ENCODE measurements at places on chromosomes 16 and 17.

DNA sequence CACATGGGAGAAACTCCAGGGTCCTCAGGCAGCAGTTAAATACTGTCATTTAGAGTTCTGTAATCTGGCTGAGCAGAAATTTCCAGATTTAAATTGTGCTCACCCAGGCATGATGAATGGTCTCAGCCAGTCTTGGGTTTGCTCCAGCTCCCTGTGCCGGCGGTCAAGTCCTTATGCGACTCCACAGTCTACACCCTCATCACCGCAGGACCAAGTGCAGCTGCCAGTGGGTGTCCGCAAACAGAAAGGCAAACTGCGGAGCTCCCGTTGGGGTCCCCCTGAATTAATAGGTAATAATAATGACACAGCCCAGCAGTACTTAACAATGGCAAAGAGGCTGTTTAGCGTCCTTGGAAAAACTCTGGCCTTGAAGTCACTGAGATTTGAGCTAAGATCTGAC, 3.9 kb upstream of the CACNG4 start:
- no peak for DNase-seq

- no peak for DNase-seq
These were observed 917 bp downstream of the CTRL start for GRCh38 chr16:67930678-67931211.

DNA sequence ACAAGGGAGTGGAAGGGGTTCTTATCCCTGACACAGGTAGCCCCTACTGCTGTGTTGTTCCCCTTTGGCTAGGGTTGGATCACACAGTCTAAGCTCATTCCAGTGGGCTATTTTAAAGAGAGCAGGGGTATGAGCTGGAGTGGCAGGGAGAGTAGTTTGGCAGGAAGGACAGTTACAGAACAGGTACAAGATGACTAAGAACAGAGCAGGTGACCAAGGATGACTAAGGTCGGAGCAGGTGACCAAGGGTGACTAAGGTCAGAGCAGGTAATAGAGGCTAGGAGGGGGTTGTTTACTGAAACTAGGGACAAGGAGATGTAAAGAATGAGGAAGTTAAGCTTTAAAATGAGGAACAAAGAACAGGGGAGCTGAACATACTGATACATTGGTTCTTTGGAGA, 58.8 kb downstream of the UTP18 start:
- DNase-seq: no peak

- DNase-seq: no peak
These were observed 17.1 kb downstream of the FOXJ1 start for GRCh38 chr17:76123749-76124581.

DNA sequence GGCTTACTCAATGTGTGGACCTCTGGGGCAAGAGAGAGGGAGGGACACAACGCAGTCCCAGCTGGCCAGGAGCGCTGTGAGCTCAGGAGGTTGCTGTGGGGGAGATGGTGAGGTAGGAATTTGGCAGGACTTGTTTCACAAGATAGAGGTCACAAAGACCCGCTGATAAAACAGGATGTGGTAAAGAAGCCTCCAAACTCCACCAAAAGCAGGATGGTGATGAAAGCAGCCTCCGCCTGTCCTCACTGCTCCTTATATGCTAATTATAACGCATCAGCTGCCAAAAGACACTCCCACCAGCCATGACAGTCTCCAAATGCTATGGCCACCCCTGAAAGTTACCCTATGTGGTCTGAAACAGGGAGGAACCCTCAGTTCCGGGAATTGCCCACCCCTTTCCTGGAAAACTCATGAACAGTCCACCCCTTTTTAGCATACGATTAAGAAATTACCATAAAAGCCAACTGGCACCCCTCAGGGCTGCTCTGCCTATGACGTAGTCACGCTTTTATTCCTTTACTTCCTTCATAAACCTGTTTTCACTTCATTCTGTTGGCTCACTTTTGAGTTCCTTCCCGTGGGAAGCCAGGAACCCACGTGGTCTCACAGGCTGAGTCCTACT, 5.3 kb upstream of the EIF4A3 start:
- DNase-seq: no peak

DNA sequence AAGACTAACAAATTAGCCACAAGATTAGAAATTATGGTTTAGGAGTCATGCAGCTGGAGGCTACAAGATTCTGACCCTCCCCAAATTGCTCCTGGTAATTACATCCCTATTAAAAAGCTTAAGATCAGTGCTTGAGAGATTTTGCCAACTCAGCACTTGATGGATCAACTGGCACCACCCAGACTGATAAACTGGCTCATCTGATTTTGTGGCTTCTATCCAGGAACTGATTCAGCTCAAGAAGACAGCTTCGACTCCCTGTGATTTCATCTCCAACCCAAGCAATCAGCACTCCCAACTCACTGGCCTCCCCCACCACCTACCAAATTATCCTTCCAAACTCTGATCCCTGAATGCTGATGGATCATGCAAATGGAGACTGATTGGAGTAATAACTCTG, 94.8 kb downstream of the TNFRSF13B start:
- DNase-seq: no peak

DNA sequence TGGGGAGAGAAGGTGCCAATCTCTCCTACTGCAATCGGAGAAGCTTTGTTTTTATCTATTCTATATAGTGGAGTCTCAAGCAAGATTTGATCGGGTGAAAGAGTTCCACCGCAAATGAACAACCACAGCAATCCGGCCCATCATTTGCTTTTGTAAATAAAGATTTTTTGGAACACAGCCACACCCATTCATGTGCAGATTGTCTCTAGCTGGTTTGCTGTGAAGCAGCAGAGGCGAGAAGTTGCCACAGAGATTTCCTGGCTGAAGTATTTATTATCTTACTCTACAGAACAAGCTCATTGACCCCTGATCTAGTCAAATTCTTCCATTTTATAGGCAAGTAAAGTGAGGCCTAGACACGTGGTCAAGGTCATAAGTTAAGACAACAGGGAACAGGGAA, 195.5 kb upstream of the TNRC6C start:
- no peak for DNase-seq

DNA sequence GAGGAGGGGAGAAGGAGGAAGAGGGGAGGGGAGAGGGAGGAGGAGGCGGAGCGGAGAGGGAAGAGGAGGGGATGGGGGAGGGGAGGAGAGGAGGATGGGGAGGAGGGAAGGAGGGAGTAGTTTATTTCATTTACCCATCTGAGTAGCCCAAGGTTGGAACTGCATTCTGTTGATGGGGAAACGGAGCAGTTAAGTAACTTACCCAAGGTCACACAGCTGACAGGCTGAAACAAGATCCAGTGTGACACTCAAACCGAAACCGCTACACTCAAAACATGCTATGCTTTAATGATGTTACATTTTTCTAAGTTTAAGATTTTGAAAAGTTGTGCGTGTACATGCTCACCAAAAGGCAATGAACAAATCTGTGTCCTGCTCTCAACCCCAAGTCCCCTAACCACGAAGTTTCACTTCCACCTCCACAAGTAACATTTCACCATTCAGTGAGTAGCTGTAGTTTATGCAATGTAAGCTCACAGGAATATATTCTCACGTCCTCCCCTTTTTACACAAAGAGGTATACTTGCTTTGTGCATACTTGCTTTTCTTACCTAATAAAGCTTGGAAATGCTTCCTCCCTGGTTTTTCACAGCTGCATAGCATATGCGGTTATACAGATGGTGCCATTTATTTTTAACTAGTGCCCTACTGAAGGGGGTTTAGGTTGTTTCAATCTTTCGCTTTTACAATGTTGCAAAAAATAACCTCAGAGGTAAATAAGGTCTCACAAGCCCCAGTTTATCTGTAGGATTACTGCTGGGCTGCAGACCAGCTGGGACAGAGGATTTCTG, 275.3 kb downstream of the PARN start:
- no peak for DNase-seq

Measured in stimulated activated CD4-positive, alpha-beta T cell treated with anti-CD3 and anti-CD28 coated beads, Interleukin-1b, Interleukin-23, amount 100 ng/mL, for 1 hour (primary cell).